ENCODE measurements at places on chromosomes 13 and 19. TPM values are rescaled to one million over a fixed set of nuclear protein-coding genes. Genes with fewer than 3 reads are reported as not detected.

The CCDC169 gene
- total RNA-seq = 0.56 TPM

The ZNF610 gene
- 3.5 TPM for total RNA-seq

The ZIC2 gene
- total RNA-seq = not detected

The LILRB5 gene
- 49.3 TPM for total RNA-seq

The KLK2 gene
- not detected for total RNA-seq

The SLC17A7 gene
- total RNA-seq = 1.0 TPM

The SULT2A1 gene
- not detected for total RNA-seq

The HIPK4 gene
- total RNA-seq = not detected

The SYDE1 gene
- total RNA-seq = 25.3 TPM

The C1QTNF9B gene
- total RNA-seq = not detected

The C13orf42 gene
- not detected for total RNA-seq

The APC2 gene
- 0.19 TPM for total RNA-seq

The NR2F6 gene
- total RNA-seq = 33.1 TPM

The CACNA1A gene
- 0.46 TPM for total RNA-seq

The NBEA gene
- 4.3 TPM for total RNA-seq

The F10 gene
- 13.4 TPM for total RNA-seq
